Activated naive CD4-positive, alpha-beta T cell (primary cell): ENCODE measurements at places on chromosomes 3 and 15.

GRCh38 chr3:8529738-8530525, 28.3 kb downstream of the LMCD1 start:
- no peak for DNase-seq

DNA sequence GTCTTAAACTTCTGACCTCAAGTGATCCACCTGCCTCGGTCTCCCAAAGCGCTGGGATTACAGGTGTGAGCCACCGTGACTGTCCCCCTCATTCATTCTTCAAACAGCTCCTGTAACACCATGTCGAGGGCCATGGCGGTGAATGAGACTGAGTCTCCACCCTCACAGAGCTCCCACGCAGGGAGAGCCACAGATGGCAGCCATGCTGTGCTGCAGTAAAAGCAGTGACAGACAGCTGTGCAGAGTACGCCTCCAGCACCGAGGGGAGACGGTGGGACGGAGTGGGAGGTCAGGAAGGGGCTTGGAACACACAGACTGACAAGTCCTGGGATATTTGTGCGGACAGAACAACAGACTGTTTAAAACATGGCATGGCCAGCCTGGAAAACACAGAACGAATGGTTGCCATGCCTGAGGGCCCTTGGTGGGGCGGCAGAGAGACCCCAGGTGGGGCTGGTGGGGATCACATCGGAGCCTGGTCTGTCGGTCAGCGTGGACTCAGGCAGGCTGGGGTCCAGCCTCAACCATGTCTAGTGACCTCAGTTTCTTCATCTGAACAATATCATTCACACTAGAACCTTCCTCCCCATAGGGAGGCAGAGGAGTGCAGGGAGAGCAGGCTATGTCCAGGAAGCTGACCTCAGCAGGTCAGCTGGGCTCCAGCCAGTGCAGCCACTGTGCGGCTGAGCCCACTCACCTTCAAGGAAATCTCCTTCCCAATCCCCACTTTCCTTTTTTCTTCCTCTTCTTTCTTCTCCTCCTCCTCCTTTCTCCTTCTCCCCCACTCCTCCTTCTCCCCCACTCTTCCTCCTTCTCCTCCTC, 20.6 kb upstream of the LCTL start:
- no peak for DNase-seq

GRCh38 chr15:54364961-54365360, 386.7 kb downstream of the UNC13C start:
- DNase-seq, result no peak

- no peak for DNase-seq
Observed at GRCh38 chr3:169929830-169930519, 18.6 kb downstream of the SAMD7 start.

DNA sequence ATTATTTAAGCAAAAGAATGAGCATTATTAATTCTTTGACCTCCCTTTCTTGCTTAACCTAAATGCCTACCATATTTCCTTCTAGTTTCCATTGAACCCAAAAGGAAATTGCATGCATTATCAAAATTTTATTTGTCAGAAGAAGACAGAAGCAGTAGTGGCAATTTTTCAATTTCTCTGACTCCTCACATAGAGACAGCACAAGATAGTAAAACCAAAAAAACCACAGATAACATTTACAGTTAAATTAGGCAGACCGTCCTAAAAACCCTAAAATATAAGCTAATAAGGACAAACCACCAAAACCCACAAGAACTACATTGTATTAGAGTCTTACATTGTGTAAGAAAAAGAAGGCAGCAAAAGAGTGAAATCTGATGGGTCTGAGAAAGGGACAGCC, 27.1 kb downstream of the GOLGB1 start:
- DNase-seq, result no peak

DNA sequence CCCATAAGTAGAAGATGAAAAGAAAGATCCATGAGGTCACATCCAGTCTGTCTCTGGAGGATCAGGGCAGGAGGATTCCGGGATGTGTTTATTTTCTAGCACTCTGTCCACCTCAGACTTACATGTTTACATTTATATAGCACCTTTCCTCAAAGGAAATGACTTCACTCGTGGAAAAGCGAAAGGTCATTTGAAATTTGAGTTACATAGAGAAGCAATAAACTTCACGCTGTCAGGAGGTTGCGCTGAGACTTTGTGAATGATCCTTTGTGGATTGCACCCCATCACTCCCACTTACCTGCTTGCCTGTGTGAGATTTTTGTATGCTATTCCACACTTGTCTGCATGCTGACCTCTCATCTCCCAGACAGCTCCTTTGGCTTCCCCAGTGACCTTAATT, 540.5 kb downstream of the AGBL1 start:
- no peak for DNase-seq

GRCh38 chr3:171056528-171056927, 30.0 kb upstream of the SLC2A2 start:
- DNase-seq, result no peak

DNA sequence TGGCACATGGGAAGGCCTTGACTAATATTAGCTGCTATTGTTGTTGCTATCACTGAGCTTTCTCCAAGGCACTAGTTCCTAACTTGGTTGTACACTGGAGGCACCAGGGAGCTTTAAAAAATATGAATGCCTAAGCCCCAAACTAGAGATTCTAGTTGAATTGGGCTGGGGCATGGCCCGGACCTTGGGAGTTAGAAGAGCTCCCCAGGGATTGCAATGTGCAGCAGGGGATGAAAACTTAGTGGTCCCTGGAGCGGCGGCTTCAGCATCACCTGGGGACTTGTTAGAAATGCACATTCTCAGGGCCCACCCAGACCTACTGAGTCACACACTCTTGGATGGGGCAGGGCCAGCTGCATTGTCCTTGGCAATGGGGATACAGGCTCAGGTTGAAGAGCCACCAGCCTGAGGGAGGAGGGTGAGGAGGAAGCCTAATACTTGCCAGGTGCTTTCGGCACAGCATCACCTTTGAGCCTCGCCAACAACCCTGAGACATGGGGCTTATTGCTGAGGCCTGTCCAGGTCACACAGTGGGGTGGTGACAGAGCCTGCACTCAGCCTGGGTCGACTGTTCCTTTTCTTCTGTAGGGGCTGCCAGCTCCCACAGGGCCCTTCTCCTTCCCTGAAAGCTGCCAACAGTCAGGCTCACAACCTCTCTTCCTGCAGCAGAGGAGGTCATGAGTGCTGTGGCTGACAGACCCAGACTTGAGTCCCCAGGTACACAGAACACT, 84.5 kb downstream of the ATP2B2 start:
- no peak for DNase-seq

- DNase-seq, result no peak
Observed at GRCh38 chr3:197025736-197026480, 3.7 kb downstream of the MELTF start.

DNA sequence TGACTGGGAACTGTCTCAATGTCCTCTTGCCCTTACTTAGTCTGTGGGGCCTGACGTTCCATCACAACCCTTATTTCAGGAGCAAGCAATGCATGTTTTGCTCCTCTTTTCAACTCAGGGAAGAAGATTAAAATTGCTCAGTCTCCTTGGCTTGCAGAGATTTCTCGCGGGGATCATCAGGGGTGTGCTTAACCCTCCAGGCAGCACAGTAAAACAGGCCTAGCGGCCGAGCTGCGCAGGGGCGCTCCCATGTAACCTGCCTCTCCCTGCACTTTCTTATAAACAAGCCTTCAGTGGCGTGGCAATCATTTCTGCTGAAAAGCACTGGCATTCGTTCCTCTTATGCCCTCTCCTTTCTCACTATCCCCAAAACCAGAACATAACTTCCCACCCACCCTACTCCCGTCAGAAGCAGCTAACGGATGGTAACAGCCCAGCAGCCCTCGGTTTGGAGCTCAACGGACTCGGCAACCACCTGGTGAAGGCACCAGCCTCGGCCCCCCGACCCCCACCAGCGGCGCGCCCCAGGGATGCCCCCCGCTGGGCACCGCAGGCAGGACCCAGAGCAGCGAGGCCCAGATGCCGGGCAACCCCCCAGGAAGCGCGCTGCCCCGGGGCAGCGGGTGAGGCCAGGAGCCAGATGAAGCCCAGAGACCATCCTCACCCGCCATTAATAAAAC, 1.1 kb downstream of the MCF2L2 start:
- DNase-seq, result no peak

DNA sequence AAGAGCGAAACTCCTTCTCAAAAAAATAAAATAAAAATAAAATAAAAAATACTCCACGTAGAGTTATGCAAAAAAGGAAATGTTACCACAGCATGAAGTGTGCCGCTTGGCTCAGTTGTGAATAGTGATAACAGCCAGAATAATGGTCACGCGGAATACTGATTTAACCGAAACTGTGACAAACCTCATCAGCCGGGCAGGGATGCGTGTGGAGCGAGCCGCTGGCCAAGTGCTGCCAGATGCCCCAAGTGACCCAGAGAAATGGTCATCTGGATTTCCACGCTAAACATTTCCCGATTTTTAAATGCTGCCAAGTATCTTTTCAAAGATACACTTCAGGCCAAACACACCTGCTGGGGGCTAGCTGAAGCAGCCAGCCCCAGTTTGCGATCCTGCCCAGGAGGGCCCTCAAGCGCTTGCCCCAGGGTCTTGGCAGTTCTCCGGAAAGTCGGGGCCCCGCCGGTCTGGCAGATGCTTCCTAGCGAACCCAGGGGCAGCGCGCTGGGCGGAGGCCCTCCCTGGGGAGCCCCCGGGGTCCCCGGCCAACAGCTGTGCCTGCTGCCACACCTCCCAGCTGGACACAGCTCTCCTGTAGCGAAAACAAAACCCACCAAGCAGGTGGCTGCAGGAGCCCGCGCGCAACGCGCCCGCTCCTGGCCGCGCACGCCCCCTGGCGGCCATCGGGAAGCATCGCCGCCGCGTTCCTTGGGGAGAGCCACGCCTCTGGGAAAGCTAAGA, 35.1 kb downstream of the CMTM6 start:
- peak; percentile 71 for DNase-seq

GRCh38 chr3:121817753-121818152, 17.1 kb downstream of the IQCB1 start:
- no peak for DNase-seq

DNA sequence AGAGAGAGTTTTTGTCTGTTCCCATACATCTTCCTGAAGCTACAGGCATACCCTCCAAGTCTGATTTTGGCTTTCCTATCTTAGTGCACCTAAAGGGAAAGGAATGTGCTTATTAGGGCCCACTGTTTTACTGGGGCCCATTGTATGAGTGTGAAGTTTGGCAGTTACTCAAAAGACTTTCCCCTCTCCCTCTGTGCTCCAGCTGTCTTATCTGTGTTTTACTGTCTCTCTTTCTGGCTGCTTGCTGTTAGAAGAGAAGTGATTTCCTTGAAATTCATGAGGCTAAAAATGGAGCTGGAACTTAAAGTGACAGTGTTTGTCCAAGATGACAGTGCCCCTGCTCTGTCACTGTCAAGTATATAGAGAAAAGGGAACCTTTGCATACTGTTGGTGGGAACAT, 436.2 kb downstream of the OCA2 start:
- no peak for DNase-seq

DNA sequence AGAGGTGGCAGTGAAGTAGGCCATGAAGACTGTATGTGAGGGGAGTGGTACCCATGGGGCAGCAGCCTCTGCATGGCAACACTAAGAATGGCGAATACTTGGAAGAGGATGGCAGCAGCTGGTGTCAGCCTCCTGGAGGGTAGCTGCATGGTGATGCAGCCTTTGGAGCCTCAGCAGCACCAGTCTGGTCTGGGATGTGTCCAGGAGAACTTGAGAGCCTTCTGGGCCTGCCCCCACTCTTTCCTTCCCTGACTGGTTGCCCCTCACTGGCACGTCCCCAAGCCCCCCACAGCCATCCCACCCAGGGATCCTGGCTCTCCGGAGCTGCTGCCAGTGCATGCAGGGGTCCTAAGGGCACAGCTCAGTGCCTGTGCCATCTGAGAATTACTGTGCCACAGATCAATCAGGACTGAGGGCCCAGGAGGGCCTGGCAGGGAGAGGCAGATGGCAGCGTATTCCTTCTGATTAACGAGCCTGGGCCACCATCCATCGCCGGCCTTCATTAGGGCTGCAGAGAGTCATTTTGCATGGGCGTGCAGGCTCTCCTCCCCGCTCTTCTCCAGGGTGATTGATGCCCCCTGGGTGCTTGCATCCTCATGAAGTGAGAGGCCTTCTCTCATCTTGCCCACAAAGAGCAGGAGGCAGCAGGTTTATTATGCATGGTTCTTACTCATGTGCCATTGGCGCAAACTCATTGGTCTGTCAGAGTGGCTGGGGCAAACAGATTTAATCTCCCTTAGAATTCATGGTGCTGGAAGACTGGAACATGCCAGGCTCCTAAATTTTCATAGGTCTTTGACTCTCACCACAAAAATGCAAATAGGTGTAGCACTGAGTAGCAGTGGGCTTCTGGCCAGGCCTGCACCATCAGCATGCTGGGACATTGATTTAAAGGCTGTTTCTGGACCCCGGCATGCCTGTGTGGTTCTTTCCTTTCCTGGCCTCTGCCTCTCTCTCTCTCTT, 116.8 kb downstream of the EPHB1 start:
- no peak for DNase-seq

GRCh38 chr3:183560607-183561006, 5.1 kb upstream of the KLHL6 start:
- DNase-seq, result no peak

- no peak for DNase-seq
Observed at GRCh38 chr3:30370681-30371271, 235.6 kb upstream of the TGFBR2 start.

GRCh38 chr15:90086868-90087268, 15.4 kb downstream of the IDH2 start:
- DNase-seq, result peak; percentile 16

DNA sequence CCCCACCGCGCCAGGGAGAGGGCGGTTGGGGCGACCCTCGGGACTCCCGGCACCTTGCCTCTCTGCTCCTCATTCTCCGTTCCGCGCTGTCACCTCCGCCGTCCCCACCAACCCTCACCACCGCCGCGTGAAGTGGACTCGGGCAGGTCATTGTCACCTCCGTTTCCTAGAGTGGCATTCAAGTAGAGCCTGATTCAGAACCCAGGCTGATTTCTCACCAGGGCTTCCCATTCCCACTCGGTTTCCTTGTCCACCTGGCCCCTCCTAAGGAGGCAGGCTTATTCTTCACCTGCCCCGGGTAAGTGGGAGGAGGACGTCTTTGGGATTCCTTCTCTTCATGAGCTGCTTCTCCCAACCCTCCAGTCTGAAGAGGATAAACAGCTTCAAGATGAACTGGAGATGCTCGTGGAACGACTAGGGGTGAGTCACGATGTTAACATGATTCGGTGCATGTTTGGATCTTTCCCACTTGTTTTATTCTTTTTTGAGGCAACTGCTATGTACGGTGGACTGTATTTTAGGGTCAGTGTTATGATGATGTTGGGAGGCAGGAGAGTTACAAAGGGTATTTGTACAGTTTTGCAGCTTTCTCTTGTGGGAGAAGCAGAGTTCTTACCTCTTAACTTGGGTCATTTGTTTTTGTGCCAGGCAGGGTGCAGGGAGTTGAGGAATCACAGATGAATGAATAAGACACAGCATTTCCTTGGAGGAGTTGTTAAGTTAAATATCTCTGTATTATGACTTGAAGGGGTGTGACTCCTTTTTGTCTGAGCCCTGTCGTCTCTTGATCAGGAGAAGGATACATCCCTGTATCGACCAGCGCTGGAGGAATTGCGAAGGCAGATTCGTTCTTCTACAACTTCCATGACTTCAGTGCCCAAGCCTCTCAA, 692 bp downstream of the PSMD2 start:
- DNase-seq, result no peak

- DNase-seq, result no peak
Observed at GRCh38 chr3:158810823-158811724, 9.2 kb downstream of the MFSD1 start.
